ENCODE measurements at places on chromosomes 13 and 19.

DNA sequence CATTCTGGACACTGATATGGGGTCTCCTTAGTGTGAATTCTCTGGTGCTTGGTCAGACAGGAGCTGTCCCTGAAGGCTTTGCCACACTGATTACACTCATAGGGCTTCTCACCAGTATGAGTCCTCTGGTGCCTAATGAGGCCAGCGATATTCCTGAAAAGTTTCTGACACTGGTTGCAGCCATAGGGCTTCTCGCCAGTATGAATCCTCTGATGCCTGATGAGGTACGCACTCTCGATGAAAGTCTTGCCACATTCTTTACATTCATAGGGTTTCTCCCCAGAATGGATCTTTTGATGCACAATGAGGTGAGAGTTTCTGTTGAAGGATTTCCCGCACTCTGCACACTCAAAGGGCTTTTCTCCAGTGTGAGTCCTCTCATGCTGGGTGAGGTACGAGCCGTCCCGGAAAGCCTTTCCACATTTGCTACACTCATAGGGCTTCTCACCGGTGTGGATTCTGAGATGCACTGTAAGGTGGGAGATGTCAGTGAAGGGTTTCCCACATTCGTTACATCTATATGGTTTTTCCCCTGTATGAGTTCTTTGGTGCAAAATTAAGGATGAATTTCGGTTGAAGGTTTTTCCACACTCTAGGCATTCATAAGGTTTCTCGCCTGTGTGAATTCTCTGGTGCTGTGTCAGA, 22.4 kb downstream of the ZNF329 start:
- peak; percentile 15 for DNase-seq

GRCh38 chr13:114152831-114153371, 20.5 kb upstream of the RASA3 start:
- peak; percentile 47 for DNase-seq

DNA sequence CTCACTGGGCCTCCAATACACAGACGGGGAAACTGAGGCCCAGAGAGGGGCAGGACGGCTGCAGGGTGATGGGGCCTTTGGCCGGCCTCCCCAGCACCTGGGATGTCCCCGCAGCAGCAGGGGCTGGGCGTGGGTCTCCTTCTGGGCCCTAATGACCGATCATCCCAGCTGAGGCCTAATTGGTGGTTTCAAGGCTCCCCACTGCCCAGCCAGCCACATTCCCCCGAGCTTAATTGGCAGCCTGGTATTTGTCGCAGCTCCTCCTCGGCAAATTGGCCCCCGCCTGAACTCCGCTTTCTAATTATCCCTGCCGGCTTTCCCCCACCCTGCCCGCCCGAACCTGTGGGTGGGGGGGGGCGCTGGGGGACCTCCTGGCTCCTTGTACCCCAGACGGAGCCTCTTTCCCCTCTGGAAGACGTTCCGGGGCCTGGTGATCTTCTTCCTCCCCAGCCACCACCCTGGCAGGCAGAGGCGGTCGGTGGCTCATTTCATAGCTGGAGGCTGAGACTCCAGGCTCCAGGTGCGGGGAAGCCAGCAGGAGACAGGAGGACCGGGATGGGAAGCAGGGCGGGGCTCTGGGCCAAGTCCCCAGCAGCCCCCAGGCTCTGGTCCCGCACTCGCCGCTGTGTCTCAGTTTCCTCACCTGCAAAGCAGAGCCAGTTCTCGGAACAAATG, 27.2 kb upstream of the WDR18 start:
- no peak for DNase-seq

DNA sequence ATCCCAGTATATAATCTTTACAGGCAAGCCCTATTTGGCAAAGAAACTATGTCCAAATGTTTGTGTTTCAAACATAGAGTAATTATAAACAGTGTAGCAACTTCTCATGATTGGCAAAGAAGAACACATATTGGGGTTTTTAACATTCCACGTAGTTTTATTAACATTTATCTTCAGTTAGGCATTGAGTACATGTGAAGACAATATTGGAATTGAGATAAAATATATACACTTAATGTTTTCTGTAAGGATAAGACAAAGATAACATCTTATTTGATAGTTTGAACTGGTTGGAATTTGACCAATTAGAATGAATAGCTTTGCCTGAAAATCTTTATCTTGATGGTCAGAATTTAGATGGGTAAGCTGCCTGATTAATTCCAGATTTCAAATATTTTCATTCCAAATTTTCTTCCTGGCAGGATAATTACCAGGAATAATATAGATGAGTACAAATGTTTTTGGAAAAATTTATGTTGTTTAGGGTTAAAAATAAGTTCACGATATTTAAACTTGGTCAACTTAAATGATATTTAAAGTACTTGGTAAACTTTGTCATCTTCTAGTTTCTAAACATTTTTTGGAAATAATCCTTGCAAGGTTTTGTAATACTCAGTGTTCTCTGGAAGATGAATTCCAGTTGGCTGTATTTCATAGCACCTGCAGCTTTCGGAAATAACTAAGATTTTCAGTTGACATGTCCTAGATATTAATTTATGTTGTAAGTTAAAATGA, 536.5 kb upstream of the SPRY2 start:
- DNase-seq = no peak

DNA sequence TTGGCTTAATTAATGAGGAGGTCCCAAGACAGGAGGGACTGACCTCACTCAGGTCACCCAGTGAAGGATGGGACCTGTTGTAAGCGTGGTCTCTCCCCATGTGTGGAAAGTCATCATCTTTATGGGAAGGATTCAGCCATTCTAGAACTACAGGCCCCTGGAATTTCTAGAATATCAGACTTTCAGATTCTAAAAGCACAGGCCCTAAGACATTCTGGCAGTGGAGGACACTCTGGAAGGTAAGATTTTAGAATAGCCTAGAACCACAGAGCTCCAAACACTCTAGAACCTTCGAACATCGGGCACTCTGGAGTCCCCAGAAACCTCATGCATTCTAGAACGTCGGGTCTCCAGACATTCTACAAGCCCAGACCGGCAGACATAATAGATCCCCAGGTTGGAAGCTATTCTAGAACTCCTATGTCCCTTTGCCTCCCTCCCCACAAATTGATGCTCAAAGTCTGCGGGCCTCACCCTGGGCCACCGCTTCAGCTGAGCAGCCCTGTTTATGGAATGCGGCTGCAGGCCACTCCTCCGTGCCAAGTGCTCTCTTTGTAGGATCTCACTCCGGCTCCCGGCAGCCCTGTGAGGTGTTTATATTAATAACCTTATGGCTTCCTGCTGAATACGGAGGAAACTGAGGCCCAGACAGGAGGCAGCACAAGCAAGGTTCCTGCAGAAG, 1.9 kb upstream of the KLK15 start:
- no peak for DNase-seq

GRCh38 chr19:10270180-10270615, 722 bp upstream of the ICAM1 start:
- no peak for DNase-seq

GRCh38 chr13:102768909-102769308, 4.7 kb downstream of the TEX30 start:
- DNase-seq = peak; percentile 41

- peak; percentile 75 for DNase-seq
These were observed 101.3 kb upstream of the SLC15A1 start for GRCh38 chr13:98853771-98854221.

GRCh38 chr19:2391118-2391725, 31.2 kb downstream of the TMPRSS9 start:
- DNase-seq = peak; percentile 80

DNA sequence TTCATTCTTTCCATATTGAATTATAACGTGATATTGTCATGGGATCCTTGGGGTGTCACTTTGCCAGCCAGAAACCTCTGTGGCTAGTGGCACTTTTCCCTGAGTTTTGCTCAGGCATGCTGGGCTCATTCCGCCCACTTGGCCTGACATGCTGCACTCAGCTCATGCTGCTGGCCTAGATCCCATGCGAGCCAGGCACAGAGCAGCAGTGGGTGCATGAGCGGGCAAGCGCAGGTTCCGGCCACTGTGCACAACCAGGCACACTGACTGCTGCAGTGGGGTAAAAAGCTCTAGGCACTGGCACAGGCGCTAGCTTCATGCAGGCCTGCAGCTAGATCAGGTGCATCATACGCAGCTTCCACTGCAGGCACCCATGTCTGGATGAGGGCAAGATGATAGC, 221.2 kb downstream of the MAB21L1 start:
- DNase-seq = no peak

DNA sequence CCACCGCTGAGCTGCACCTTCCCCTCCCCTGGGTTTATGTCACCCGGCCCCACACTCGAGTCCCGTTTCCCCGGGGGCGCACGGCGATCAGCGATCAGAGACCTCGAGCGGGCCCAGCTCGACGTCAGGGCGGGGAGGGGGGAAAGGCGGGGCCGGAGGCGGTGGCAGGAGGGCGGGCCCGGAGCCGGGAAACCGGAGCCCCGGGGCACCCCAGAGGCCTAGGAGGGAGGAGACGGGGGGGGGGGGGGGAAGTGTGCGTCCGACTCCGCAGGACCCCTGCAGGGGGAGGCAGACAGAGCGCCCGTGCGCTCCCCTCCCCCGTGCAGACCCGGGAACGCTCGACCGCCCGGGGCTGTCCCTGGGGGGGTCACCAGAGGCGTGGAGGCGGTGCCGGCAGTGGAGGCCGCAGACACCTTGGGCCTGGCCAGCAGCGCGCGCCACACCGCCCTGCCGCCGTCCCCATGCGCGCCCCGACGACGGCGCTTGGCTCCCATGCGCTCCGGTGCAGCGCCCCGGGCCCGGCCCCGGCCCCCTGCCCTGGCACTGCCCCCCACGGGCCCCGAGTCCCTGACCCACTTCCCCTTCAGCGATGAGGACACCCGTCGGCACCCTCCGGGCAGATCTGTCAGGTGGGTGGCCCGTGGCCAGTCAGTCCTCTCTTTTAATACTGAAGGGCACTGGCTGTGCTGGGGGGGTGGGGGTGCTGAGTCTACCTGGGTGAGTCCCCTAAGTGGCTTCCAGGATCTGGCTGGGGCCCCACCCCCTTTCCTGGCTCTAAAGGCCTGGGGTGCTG, 11.8 kb downstream of the PDE4A start:
- DNase-seq = no peak

DNA sequence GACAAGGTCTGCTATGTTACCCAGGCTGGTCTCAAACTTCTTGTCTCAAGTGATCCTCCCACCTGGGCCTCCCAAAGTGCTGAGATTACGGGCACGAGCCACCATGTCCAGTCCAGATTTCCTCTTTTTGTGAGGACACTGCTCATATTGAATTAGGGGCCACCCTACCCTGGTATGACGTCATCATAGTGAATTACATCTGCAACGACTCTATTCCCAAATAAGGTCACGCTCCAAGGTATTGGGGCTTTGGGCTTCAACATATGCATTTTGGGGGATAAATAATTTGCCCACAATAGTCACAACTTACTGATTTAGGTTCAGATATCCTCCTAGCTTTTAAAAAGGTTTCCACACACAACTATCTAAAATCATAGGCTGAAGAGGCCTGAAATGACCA, 9.5 kb downstream of the SLC15A1 start:
- DNase-seq = no peak

DNA sequence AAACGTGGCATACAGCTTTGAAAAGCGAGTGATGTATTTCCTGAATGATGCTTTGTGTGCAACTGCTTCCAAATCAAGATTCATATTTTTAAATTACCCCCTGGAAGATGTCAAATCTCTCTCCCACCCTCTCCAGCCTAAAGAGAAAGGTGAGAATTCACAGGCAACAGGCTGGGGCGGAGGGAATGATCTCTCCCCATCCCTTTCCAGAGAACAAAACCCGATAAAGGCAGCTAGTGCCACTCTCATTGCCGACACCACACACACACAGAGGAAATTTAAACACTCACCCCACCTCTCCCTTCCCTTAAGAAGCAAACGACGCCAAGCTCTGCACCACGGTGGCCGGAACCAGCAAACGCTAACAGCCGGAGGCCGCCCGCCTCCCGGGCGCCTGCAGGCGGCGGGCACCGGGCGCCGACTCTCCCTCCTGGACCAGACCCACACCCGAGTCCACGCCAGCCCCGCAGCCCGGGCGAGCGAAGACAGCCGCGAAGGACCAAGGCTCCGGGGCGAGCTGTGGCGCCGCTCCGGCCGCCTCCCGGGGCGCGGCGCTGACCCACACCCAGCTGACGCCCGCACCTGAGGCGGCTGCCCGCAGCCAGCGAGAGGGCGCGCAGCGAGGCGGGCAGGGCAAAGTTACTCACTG, 477 bp downstream of the LNX2 start:
- DNase-seq = peak; percentile 30

GRCh38 chr19:13762635-13763235, 1.6 kb upstream of the MRI1 start:
- no peak for DNase-seq

GRCh38 chr13:20494656-20495055, 31.0 kb downstream of the CRYL1 start:
- no peak for DNase-seq

GRCh38 chr19:48836089-48837017, at the start of gene HSD17B14:
TSS of gene HSD17B14 (minus strand) at chr19:48836491. CDS start at chr19:48836411, 80 bp downstream.
- peak; percentile 17 for DNase-seq

DNA sequence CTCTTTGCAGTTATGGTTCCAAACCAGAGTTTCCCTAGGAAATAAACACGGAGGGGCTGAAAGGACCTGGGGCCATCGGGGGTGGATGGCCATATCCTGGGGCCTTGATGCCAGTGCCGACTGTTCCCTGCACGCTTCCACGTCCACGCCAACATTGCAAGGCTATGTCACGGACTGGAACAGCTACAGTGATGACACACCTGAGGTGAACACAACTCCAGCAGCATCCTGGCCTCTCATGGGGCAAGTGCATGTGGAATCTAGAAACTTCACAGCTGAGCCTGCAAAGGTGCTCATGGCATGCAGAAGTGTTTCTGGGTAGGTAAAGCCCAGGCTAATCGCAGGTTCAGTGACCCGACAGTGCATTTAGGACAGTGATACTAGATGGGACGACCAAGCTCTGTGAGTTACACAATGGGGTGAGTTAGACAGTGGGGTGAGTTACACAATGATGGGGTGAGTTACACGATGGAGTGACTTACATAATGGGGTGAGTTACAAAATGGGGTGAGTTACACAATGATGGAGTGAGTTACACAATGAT, 52.0 kb upstream of the GAS6 start:
- no peak for DNase-seq

GRCh38 chr19:8088752-8089663, 36.4 kb downstream of the CCL25 start:
- DNase-seq = no peak

DNA sequence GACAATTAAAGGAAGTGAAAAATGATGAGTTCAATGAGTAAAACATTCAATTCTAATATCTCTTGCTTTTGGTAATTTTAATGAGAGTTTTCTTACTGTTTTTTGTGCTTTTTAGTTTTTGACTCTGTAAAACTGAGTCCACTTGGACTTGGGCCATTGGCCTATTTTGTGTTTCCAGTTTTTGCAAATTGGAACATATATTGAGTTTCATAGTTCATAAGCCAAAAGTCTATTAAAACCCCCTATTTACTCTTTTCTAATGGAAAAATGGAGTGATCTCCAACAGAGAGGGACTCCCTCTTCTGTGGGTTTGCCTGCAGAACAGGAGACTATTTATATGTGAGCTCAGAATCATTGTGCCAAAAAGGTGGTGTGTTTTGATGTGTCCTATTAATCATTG, 219.7 kb upstream of the SPRY2 start:
- DNase-seq = no peak

DNA sequence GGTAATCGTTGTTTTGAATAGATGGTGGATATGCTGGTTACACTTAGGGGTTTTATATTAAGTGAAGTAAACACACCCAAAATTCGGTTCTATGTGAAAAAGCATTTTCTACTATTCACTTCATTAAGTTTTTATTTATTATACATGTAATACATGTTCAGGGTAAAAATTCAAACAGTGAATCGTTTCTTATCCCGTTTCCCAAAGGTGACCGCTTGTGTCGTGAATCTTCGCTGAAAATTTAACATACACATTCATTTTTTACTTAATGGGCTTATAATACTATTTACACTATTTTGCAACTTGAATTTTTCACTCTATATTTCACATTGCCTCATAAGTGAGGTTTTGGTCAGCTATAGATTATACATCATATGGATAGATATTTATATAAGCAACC, 24.5 kb downstream of the IPO5 start:
- DNase-seq = no peak
